Esophagus muscularis mucosa (tissue), 4 donors: ENCODE measurements at places on chromosomes 13 and 19. TPM values are rescaled to one million over a fixed set of nuclear protein-coding genes. Genes with fewer than 3 reads are reported as not detected.

DNA sequence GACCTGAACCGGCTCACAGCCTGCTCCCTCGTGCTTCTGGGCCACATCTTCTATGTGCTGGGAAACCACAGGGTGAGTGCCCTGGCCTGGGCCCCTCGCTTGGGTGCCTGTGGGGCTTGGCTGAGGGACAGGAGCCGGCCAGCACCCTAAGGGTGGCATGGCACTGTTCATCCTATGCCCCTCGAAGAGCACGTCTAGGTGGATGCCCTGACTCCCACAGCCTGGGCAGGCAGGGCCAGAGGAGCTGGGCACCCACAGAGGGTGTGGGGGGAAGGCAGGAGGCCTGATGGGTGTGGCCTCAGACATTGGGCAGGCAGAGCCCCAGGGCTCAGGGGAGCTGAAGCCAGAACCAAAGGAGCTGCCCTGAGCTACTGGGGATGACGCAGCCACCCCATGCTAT, 28.7 kb downstream of the MAU2 start:
- H3K27me3 ChIP-seq = no peaks in the 10 kb centered on the region
- H3K36me3 ChIP-seq = peaks cover 88% of the 10 kb centered on the region
- H3K4me3 ChIP-seq = no peak overlapping the region

DNA sequence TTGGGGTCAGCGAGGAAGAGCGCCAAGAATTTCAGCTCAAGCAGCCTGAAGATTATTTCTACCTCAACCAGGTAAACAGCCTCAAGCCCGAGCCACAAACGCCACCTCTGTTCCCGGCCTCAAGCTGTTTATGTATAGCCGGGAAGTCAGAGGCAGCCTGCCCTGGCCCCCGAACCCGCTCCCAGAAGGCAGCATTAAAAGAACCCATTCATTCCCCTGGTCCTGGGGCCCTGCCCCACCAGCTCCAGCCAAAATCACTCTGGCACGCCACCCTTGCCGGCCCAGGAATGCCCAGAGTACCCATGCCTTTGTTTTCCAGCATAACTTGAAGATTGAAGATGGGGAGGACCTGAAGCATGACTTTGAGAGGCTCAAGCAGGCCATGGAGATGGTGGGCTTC, 61.2 kb upstream of the USE1 start:
- no peak for DNase-seq
- H3K4me1 ChIP-seq = no peaks in the 10 kb centered on the region
- no peaks in the 10 kb centered on the region for H3K27me3 ChIP-seq
- H3K4me3 ChIP-seq = no peak overlapping the region
- H3K27ac ChIP-seq = no peak overlapping the region
- peaks cover 76% of the 10 kb centered on the region for H3K36me3 ChIP-seq

GRCh38 chr13:97743938-97744337, 209.5 kb upstream of the IPO5 start:
- H3K27ac ChIP-seq = no peak overlapping the region
- H3K36me3 ChIP-seq = no peaks in the 10 kb centered on the region
- no peaks in the 10 kb centered on the region for H3K27me3 ChIP-seq
- no peak for DNase-seq

Gene ZNF426
- 17.1 TPM for total RNA-seq

DNA sequence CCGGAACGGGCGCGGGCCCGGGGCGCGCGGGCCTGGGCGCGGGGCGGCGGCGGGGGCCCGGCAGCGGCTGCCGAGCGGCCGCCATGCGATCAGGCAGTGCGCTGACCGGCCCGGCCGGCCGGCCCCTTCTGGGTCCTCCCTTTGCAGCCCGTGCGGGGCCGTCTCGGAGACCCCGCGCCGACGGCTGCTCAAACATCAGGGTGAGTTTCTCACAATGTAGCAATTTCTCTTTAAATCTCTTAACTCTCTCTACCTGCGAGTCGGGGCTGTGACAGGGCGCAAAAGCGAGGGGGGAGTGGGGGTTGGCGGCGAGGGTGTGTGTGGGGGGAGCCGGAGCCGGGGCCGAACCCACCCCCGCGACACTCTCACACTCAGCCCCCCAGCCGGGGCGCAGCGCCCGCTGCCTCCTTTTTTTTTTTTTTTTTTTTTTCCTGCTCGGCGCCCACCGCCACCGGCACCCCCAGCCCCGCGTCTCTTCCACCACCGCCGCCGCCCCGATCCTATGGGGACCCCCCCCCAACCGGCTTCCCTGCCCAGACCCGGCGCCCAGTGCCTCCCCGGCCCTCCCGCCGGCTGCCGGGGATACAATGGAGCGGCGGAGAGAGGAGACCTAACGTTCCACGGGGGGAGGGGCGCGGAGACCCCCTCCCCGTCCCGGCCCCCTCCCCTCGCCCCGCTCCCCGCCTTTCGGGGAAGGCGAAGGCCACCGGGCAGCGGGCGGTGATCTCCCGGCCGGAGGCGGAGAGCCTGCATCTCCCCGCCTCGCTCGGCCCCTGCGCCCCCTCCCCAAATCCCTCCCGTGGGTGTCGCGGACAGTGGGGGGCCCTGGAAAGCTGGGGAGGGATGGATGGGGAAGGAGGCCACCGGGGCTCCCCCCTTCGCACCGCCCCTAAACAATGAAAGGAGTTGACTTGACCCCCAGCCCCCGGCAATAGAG, at the start of gene BICRA:
Gene BICRA (plus strand): TSS at position 166 of the 937 bp plus-strand sequence. CDS start 64,441 bp downstream, outside the sequence.
- H3K4me3 ChIP-seq = peak within 1 kb of the TSS; percentile 83
- no peaks in the 10 kb centered on the region for H3K36me3 ChIP-seq
- peak; percentile 93 for DNase-seq
- no peaks in the 10 kb centered on the region for H3K27me3 ChIP-seq
- peak within 1 kb of the TSS; percentile 99 for H3K27ac ChIP-seq
- H3K4me1 ChIP-seq = peaks cover 56% of the 10 kb centered on the region
